ENCODE measurements at places on chromosomes 12 and 14.

GRCh38 chr14:64554556-64554955 lies 4.8 kb downstream of the PPP1R36 start:
- no peak for DNase-seq

DNA sequence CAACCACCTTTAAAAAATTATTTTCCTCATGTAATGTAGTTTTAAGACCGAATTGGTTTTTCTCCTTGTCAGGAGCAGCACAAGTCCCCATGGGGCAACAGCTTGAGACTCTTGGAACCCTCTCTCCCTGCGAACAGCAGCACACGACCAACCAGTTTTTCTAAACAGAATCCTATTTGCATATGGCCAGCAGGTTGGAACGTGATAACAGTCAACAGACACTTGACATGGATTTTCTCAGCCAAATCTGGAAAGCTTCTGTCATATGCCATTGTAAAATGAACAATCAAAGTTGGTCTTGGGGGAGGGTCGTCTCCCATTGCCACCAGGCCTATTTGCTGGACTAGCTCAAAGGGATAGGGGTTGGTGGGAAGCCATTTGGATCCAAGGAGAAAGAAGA lies 1915.0 kb upstream of the FLRT2 start:
- DNase-seq, result no peak

GRCh38 chr14:56199095-56199981 lies 81.1 kb downstream of the PELI2 start:
- no peak for DNase-seq

- peak; percentile 10 for DNase-seq
Observed at GRCh38 chr12:117857632-117858612, 110.9 kb downstream of the KSR2 start.

DNA sequence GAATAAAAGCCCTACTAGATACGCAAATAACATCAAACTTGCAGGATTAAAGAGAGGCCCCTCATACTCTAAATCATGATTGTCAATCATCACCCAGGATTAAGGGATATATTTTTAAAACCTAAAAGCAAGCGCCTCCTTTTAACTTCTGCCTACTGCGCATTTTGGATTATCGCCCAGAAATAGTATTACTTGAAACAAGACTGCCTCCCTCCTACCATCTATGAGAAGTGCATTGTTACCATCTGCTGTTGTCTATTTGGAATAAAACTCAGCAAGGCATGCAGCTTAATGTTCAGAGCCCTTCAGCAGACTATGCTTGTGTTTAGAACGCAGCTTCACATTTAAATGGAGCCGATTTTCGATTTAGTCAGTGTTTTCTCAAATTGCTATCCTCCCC lies 79.6 kb downstream of the EXOC5 start:
- DNase-seq, result no peak

DNA sequence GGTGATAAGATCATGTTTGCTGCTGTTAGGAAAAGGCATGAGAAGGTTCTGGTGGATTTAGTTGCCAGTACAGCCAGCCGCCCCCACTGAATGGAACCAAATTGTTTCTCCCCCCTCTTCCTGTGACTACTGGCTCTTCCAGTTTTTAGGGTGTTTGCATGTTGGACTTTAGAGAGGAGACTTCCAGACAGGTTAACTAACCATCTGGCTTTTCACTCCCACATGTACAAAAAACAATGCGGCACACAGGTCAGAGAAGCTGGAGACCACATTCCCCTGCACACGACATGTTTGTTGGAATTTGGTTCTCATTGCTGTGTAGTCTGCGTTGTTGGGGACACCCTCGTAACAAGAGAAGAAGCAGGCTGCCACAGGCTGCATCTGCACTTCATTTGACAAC lies 103.9 kb upstream of the TMEM132C start:
- no peak for DNase-seq

DNA sequence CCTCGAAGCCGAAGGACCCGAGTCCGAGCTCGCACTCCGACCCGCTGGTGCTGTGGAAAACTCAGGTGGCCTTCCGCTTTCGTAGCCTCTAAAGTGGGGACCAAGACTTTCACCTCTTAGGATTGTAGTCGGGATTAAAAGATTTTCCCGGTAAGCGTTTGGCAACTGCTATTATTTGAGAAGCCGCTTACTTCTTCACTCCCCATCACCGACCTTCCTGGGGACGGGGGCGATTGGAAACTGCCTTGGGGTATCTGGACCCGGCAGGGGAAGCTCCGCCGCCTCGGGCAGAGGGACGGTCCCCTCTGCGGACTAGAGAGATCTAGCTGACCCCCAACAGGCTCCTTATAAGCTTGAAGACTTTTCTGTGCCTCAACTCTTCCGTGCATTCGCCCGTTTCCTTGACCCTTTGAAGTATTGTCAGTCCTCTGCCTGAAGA lies 659 bp downstream of the TRAFD1 start:
- DNase-seq, result no peak

- no peak for DNase-seq
Observed at GRCh38 chr12:14193639-14194038, 171.8 kb upstream of the ATF7IP start.

- no peak for DNase-seq
Observed at GRCh38 chr12:27826076-27826475, 46.0 kb upstream of the MANSC4 start.

DNA sequence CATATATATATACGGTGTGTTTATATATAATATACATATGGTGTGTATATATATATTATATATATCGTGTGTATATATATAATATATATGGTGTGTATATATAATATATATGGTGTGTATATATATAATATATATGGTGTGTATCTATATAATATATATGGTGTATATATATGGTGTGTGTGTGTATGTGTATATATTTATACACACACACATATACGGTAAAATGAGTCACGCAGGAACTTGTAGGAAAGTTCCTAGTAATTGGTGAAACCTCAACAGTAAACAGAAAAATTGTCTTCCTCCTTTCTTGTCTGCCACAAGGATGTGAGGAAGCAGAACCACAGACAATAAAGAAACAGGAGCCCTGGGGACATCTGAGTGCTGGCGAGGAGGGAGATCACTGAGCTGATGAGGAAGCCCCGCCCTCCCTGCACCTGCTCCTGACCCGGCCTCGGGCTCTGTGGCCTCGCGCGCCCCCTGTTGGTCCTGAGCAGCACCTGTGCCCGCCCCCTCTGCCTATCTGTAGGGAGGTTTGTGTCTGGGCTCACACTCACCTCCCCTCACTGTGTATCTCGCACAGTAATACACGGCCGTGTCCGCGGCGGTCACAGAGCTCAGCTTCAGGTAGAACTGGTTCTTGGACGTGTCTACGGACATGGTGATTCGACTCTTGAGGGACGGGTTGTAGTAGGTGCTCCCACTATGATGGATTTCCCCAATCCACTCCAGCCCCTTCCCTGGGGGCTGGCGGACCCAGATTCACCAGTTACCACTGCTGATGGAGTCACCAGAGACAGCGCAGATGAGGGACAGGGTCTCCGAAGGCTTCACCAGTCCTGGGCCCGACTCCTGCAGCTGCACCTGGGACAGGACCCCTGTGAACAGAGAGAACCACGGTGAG lies 1079.4 kb downstream of the TMEM121 start:
- DNase-seq, result peak; percentile 62

Measured in stimulated activated CD8-positive, alpha-beta memory T cell treated with anti-CD3 and anti-CD28 coated beads, Interleukin-12 subunit alpha, Interleukin-12 subunit beta, amount 100 ng/mL, for 1 hour (primary cell).